ENCODE measurements at places on chromosomes 11 and 22.

- DNase-seq, result no peak
These were observed 68.7 kb downstream of the SCN3B start for GRCh38 chr11:123585706-123586105.

GRCh38 chr11:4994551-4994950, at the start of gene OR51L1:
Gene OR51L1, plus strand, starts transcription at chr11:4994851. Its CDS starts 4,132 bp downstream, at chr11:4998983.
- DNase-seq, result no peak

GRCh38 chr11:57310630-57311086, 14.1 kb downstream of the TNKS1BP1 start:
- DNase-seq, result no peak

DNA sequence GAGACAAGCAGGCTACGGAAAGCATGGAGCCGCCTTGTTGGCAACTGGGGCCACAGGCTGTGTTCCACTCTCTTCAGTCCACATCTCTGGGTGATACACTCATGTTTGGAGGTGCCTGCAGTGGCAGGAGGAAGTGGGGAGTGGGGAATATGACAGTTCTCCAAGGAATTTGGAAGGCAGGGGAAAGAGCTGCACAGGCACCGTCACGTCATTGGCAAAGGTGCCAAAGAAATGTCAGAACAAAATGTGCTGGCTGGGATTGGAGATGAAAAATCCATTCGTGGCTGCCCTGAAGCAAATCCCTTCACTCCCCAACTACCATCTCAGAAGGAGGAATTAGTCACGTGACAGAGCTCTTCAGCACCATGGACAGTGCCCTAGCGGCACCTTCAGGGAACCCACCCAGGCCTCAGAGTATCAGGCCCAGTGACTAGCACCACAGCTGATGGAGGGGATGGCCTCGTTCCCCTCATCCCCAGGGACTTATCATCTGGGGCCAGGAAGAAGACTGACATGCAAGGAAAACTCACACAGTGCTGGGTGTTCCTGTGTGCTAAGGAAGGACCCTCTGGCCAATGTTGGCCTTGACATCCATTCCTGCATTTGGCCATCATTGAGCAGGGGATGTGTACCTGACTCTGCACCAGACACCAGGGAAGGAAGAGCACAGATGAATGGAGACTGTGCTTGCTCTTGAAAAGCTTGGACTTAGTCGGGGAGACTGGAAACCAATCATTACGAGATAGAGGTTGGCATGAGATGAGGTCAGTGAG, 48.5 kb upstream of the PRDM11 start:
- DNase-seq, result peak; percentile 80

DNA sequence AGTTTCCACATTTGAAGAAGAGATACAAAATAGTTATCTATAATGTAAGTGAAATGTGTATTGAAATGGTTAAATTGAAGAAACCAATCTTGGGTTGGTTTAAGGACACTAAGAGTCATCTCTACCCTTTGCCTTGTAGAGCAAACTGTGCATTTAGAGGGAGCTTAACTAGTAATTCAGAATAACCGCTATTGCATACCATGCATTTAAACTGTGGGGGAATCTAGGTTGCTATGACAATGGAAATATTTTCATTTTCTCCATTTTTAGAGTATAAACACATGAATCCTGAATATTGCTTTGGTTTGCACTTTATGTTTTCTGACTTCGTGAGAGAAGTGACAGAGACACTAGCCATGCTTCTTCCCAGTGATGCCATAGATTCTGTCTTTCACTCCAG, 39.7 kb downstream of the FAT3 start:
- DNase-seq, result no peak

GRCh38 chr11:90176069-90176468, 41.6 kb downstream of the NAALAD2 start:
- no peak for DNase-seq

- DNase-seq, result no peak
These were observed 1668.7 kb upstream of the RAG2 start for GRCh38 chr11:38266691-38267090.

GRCh38 chr11:128179039-128179438, 408.3 kb downstream of the ETS1 start:
- no peak for DNase-seq

DNA sequence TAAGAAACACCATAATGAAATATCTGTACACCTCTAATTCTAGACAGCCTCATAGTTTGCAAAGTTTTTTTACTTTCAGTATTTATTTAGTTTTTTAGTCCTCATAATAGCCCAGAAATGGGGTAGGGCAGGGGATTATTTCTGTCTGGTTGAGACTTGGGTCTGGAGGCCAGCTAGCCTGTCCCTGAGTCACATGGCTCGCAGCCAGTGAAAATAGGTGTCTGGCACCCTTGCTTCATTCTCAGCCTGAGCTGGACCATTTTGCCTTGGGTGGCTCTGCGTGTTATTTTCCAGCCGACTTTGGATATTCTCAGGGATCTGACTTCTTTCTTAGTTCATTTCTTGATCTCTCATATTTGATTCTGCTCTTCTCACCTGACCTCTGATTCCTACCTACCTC, 123.9 kb upstream of the NARS2 start:
- DNase-seq, result no peak

- no peak for DNase-seq
These were observed 239.1 kb upstream of the NCAM1 start for GRCh38 chr11:112722148-112722547.

Measured in iPS-NIHi11 (cell line).